CD4-positive, alpha-beta T cell treated with Interleukin-6 at 100 ng/mL for 8 hours (primary cell): ENCODE measurements at places on chromosomes 4 and X.
A peak's percentile ranks its signal among the peaks of the same experiment; 100 is the strongest.

GRCh38 chrX:154380153-154380552 lies 1.1 kb downstream of the EMD start:
- no peak for DNase-seq

DNA sequence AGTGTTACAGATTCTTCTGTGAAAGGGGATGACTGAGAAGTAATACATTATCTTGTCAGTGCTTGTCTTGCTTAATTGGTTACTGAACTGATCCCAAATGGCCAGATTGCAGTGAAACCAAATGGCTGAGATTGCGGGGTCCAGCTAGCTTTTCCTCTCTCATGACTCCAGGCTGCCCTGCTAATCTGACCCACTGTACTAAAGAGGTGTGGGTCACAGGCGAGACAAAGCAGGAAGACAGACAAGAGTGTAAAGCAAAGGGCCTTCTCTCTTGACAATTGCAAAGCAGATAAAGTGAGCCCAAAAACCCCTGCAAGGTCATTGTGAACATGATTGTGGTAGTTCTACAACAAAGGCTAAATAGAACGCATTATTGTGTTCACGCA lies 2.1 kb downstream of the TMEM150C start:
- DNase-seq = no peak

DNA sequence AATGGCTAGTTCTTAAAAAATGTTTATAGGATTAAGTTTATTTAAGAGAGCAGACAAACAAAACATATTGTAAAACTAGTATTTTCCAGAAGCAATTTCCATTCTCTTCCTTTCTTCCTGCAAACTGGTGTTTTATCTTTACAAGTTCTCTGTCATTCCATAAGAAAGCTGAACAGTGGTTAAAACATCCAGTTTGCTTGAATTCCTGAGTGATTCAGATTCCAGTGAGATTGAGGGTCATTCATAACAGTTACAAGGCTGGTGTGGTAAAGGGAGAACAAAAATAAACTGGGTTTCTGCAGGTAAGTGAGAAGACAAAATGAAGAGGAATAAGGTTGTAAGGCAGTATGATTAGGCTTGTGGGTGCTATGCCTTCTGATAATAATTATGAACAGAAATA lies 544.8 kb upstream of the DIPK2B start:
- DNase-seq = no peak

- DNase-seq = no peak
Measured at GRCh38 chr4:108891896-108892590, 129.2 kb upstream of the ETNPPL start.

GRCh38 chrX:38275615-38276014 lies 51.7 kb downstream of the RPGR start:
- no peak for DNase-seq

- DNase-seq = peak; percentile 65
Measured at GRCh38 chrX:115940888-115941332, 229.6 kb upstream of the AGTR2 start.

DNA sequence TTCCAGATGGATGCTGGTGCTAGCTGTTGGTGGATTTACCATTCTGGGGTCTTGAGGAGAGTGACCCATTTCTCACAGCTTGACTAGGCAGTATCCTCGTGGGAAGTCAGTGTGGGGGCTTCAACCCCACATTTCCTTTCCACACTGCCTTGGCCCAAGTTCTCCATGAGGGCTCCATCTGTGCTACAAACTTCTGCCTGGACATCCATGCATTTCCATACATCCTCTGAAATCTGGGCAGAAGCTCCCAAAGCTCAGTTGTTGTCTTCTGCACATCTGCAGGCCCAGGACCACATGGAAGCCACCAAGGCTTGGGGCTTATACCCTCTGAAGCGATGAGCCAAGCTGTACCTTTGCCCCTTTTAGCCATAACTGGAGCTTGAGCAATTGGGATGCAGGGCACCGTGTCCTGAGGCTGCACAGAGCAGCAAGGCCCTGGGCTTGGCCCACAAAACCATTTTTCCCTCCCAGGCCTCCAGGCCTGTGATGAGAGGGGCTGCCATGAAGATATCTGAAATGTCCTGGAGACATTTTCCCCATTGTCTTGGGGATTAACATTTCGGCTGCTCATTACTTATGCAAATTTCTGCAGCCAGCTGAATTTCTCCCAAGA lies 248.7 kb upstream of the ANKRD50 start:
- no peak for DNase-seq

- peak; percentile 31 for DNase-seq
Measured at GRCh38 chr4:89929425-89930159, 34.9 kb downstream of the MMRN1 start.

DNA sequence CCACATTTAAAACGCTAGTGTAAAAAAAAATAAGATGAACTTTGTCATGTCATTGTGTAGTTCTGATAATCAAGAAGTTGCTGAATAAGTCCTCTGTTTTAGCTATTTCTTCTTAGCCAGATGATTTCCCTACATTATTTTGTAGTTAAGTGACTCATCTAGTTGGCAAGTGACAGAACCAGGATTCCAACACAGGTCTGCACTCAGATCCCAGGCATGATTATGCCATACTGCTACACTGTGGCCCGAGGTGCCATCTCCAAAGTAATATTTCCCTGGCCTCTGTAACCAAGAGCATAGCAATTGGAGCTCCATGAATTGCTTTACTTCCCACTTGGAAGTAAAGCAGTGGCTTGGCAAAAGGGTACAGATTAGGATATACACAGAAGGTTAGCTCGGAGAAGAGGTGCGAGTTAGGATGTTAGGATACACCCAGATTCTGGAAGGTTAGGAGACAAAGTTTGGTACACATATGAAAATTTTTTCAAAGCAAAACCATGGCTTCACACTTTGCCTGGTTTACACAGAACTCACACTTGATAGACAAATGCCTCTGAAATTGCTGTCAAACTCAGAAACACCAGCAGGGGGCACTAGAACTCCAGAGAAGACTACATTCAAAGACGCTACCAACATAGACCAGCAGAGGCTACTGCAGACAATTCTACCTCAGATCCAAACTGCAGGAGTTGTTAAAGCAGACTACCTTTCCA lies 41.4 kb downstream of the SRPX2 start:
- DNase-seq = peak; percentile 56

DNA sequence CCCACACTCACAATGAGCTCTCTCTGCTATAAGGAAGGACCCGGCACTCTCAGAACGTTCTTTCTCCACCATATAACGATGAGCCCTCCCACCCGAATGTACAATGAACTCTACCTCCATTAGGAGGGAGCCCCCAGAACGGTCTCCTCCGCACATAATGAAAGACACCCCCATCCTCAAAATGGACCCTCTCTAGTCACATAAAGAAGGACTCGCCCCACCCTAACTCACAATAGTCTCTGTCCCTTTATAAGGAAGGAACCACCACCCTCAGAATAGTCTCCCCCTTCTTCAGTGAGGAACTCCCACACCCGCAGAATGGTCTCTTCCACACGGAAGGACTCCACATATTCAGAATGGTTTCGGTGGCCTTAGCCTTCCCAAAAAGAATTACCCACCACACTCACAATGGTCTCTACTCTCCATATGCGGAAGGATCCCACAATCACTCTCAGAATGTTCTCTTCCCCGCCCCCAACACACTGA lies 477 bp downstream of the SLC35A2 start:
- DNase-seq = no peak

DNA sequence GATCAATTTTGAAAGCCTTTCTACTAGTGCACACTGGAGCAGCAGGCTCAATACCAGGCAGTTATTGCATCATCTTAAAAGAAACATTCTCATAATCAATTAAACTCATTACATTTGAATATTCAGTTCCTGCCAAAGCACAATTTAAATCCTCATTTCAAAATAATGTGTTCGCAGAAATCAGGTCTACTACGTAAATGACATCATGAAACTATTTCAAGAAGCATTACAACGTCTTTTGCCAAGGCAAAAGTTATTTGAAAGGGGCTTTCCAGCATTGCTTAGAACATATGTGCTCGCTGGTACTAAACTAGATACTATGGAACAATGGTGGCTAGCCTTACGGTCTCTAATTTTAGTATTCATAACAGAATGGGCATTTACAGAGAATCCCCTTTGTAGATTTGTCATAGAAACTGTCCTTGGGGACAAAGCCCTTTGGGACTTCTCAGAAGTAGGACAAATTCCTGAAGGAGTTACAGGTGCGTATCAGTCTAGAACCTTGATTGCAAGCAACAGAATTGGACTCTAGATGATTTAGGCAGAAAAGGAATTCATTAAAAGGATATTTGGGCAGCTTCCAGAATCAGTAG lies 27.6 kb upstream of the HUWE1 start:
- no peak for DNase-seq

GRCh38 chr4:158610790-158611189 lies 60.9 kb downstream of the C4orf46 start:
- DNase-seq = no peak

GRCh38 chr4:8472689-8473197 lies 32.2 kb downstream of the TRMT44 start:
- no peak for DNase-seq
